ENCODE measurements at places on chromosomes 4 and X.

DNA sequence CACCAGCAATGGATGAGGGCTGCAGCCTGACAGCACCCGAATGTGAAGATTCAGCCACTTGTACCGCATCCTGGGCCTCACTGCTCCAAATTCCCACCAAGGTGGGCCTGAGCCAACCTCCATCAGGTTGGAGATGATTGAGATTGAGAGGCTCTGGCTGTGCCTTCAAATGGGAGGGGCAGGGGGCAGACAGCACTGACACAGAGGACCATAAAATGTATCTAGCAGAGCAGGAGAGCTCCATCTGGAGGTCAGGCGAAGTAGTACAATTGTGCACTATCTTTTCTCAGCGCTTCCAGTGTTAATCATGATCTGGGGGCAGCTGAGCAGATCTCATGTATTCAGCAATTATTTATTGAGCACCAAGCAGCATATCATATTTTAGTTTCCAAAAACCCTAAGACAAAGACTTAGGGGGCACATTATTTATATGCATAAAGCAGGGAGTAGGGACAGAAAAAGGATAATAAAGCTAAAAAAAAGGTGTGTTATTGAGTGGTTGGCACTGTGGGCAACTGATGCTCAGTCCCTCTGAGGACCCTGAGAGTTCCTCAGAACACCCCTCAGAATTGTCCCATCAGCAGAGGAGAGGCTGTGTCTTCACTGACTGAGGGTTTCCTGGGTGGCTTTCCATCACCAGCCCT, 31.6 kb upstream of the C1QTNF7 start:
- peak; percentile 40 for DNase-seq

DNA sequence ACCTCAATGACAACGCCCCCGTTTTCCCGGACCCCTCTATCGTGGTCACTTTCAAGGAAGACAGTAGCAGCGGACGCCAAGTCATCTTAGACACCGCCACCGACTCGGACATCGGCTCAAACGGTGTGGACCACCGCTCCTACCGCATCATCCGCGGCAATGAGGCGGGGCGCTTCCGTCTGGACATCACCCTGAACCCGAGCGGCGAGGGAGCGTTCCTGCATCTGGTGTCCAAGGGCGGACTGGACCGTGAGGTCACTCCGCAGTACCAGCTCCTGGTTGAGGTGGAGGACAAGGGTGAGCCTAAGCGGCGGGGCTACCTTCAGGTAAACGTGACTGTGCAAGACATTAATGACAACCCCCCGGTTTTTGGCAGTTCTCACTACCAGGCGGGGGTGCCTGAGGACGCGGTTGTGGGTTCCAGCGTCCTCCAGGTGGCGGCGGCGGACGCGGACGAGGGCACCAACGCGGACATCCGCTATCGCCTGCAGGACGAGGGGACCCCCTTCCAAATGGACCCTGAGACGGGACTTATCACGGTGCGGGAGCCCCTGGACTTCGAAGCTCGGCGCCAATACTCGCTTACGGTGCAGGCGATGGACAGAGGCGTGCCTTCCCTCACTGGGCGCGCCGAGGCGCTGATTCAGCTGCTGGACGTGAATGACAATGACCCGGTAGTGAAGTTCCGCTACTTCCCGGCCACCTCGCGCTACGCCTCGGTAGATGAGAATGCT, 2.2 kb downstream of the FAT4 start:
- DNase-seq, result no peak

GRCh38 chr4:20028645-20029044, 223.1 kb upstream of the SLIT2 start:
- DNase-seq, result no peak

GRCh38 chr4:8108991-8109390, 49.6 kb downstream of the ABLIM2 start:
- DNase-seq, result no peak

GRCh38 chr4:57504797-57505530, 394.8 kb upstream of the IGFBP7 start:
- DNase-seq, result no peak

DNA sequence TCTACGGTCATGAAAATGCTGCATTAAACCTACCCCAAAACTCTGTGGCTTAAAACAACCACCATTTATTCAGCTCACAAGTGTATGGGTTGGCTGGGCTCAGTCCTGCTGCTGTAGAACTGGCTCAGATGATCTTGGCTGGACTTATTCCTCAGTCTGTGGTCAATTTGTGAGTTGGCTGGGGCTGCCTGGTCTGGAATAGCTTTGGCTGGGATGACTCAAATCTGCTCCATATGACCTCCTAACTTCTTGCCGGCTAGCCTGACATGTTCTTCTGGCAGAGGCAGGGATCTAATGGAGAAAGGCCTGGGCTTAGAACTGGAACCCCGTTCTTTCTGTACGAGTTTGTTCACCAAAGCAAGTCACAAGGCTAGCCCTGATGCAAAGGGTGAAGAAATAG, 71.7 kb downstream of the CFAP299 start:
- no peak for DNase-seq

- no peak for DNase-seq
Measured at GRCh38 chrX:2898846-2899512, 30.2 kb downstream of the ARSD start.

- DNase-seq, result peak; percentile 48
Measured at GRCh38 chr4:122827258-122827878, 737 bp downstream of the FGF2 start.

DNA sequence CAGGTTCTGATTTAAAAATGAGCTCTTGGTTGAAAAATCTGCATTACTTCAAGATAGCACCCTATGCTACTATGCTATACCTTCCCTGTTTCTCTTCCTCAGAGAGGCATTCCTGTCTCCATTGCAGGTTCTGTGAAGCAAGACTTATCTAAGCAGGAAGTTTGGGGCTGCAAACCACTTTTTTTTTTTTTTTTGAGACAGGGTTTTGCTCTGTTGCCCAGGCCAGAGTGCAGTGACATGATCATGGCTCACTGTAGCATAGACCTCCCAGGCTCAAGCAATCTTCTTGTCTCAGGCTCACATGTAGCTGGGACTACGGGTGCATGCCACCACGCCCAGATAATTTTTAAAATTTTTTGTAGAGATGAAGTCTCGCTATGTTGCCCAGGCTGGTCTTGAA, 4.0 kb upstream of the CCNG2 start:
- DNase-seq, result no peak

DNA sequence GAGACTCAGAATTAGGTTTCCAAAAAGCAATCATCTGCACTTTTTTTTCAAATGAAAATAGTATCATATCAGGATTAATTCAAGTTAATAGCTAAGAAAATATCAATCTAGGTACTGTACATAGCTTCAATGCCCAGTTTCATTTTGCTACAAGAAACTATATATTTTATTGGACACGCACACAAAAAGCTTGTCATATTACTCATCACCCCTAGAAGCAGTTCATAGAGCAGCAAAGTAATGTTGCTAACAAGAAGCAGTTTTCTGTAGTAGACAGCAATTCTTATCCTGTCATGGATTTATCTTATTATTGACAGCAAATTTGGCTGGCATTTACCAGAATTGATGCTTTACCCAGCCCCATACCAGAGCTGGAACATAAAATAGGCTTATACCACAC, 52.3 kb upstream of the LSM6 start:
- no peak for DNase-seq

DNA sequence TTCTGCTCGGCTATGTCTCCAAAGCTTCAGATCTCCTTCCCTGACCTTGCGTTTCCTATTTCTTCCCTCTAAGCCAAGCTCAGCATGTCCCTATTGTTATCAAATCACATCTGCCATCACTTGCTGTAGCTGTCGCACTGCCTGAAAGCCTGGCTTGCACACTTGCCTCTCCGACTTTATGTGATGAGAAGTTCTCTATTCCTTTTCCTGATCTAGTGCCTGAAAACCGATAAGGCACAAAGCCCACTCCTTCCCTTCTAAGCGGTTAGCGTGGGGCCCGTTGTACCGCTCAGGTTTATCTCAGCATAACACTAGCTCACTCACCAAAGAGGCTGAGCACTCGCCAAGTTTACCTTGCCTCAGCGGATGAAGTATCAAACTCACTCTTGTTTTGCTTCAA, 816 bp downstream of the NMU start:
- no peak for DNase-seq

GRCh38 chr4:83083925-83084475, 30.5 kb downstream of the PLAC8 start:
- no peak for DNase-seq

- DNase-seq, result no peak
Measured at GRCh38 chr4:150164956-150165629, 86.8 kb downstream of the DCLK2 start.

Data from GM18507 (cell line).